ENCODE measurements at places on chromosomes 4 and X. TPM values are rescaled to one million over a fixed set of nuclear protein-coding genes. Genes with fewer than 3 reads are reported as not detected.

Gene PASD1
- not detected for total RNA-seq

Gene TMEM150C
- 7.7 TPM for total RNA-seq

Gene TAF7L
- total RNA-seq, result not detected

Gene BEX2
- total RNA-seq, result 34.7 TPM

Gene HTATSF1
- 36.8 TPM for total RNA-seq

Gene SPIN4
- 4.2 TPM for total RNA-seq

Gene CXCL3
- 2.8 TPM for total RNA-seq

Gene BEND2
- total RNA-seq, result not detected

Gene TBC1D8B
- total RNA-seq, result 9.7 TPM

Gene BOD1L1
- 45.6 TPM for total RNA-seq

Gene FGF13
- 16.6 TPM for total RNA-seq

Gene CASP3
- 22.4 TPM for total RNA-seq

Gene PPP4R3C
- total RNA-seq, result not detected

All from kidney (tissue), 22 donors.